Omental fat pad (tissue), 4 donors: ENCODE measurements at places on chromosomes 16 and 17.

GRCh38 chr16:7101054-7101453, 231.6 kb upstream of the RBFOX1 start:
- no peak for DNase-seq

DNA sequence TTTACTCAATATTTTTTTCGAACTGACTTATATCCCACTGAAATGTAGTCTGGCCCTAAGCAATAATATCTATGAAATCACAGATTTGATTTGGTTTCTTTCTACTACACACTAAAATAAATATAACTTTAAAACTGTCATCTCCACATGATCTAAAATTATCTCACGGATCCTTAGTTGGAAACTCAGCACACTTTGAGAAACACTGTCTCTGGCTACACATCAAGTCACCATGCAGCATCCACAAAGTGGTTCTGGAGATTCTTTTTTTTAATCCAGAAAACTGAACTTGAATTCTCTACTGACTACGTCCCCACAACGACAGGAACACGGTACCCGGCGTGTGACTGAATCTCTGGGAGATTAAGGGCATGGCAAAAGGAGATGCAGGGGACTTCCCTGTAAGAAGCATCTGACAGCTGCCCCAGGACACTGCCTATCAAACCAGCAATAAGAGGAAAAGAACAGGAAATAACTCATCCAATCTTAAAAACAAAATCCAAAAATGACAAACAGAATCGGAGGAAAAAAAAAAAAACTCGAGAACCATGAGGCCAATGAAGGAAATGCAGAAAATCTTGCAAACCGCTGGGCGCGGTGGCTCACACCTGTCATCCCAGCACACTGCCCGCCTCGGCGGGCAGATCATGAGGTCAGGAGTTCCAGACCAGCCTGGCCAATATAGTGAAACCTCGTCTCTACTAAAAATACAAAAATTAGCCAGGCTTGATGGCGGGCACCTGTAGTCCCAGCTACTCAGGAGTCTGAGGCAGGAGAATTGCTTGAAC, 141.0 kb upstream of the RCVRN start:
- no peak for DNase-seq

DNA sequence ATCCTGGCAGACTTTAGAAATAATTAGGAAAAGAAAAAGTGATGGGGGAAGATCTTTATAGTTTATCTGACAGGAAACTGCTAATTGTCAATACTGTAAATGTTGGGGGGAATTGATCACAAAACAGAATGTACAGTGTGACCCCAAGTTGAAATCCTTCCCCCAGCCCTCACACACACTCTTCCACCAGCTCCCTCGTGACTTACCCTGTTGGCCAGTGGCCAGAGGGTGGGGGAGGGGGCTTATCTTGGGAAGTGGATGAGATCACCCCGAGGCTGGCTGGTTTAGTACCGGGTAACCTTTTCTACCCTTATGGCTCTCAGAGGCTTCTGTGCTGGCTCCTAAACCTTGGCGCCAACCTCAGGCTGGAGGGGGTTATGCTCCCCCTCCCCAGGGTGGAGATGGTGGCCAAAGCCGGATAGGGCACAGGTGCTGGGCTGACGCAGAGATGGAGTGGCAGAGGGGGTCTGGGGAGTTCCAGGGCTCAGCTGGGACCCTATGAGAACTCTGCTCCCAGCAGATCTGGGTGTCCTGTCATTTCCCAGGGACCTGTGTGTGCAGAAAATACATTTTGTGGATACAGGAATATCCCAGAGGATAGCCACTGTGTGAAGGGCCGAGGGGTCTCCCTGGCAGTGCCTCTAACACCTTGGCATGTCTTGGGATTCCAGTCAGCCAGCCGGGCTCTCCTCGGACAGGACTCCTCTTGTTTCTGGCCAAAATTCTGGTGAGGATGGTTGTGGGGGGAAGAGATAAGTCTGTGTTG, 18.6 kb downstream of the CDH16 start:
- peak; percentile 86 for DNase-seq

GRCh38 chr17:64571746-64572145, 65.0 kb downstream of the CEP95 start:
- no peak for DNase-seq

DNA sequence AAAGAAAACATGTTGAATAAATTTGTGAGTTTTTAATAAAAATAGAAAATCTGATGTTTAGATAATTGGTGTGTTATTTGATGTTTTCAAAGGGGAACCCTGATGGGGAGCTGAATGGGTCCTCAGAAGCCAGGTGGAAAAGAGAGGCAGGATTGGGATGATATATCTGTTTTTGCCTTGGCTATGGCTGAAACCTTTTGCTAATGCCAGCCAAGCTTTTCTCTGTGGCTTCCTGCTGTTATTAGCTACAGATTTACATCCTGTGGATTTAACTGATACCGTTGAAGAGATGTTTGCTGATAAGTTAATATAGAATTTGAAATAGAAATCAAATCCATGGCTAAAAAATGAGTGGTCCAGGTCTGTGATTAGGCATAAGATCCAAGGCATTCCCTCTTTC, 4.2 kb upstream of the AATF start:
- no peak for DNase-seq

GRCh38 chr17:53633856-53634255, 188.9 kb upstream of the KIF2B start:
- no peak for DNase-seq

DNA sequence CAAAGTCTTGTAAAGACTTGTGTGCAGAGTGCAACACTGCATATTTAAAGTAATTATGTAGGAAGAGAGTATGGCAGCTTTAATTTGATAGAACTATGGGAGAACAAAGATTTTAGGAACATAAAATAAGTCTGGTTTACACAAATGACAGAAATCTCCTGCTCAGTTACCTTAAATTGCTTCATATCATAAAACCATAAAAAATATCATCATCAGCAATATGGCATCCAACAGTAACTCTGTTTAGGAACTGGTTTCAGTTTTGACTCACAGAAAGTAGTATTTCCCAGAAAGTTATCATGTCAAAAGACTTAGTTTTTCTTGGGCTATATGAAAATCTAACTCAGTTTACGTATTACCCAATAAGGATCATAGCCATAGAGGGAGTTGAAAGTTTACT, 292.1 kb upstream of the PMFBP1 start:
- no peak for DNase-seq

DNA sequence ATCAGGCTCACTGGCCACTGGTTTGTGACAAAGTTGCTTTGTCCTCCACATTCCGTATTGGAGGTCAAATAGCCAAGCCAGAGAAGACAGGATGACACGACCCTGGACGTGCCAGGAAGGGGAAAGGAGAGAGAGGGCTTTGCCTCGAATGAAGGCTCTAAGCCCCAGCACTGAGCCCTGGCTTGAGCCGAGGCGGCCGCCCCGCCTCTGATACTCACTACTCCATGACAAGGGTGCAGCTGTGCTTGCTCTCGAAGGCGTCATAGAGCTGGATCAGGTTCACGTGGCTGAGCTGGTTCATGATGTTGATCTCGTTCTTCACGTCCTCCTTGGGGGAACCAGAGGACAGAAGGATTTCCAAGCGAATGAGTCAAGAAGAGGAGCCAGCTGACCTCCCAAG, 19.3 kb downstream of the MYLK3 start:
- no peak for DNase-seq
